ENCODE measurements at places on chromosomes 1 and 21. TPM values are rescaled to one million over a fixed set of nuclear protein-coding genes. Genes with fewer than 3 reads are reported as not detected.

Gene PRAMEF18
- not detected for total RNA-seq

Gene RXFP4
- total RNA-seq = not detected

Gene MNDA
- not detected for total RNA-seq

Gene HORMAD1
- total RNA-seq = not detected

Gene PADI3
- total RNA-seq = 0.39 TPM
